Inflammatory macrophage treated with lipopolysaccharide for 4 hours (primary cell): ENCODE measurements at places on chromosomes 5 and 9.

- DNase-seq: no peak
Observed at GRCh38 chr5:119814655-119815054, 185.3 kb downstream of the FAM170A start.

- DNase-seq: peak; percentile 25
Observed at GRCh38 chr9:125707472-125707804, 430 bp upstream of the MAPKAP1 start.

DNA sequence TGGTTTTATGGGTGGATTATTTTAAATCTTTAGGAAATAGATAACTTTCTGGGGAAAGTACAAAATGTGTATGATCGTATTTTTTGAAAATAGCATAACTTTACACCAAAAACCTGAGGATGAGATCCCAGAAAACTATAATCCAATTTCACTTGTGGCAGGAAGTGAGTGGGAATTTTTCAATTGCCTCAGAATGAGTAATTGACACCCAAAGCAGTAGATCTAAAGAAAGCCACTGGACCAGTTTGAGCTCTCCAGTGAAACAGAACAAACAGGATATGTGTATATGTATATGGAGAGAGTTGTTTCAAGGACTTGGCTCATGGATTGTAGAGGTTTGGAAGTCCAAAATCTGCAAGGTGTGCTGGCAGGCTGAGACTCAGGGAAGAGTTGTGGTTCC, 109.2 kb upstream of the SHB start:
- peak; percentile 35 for DNase-seq

DNA sequence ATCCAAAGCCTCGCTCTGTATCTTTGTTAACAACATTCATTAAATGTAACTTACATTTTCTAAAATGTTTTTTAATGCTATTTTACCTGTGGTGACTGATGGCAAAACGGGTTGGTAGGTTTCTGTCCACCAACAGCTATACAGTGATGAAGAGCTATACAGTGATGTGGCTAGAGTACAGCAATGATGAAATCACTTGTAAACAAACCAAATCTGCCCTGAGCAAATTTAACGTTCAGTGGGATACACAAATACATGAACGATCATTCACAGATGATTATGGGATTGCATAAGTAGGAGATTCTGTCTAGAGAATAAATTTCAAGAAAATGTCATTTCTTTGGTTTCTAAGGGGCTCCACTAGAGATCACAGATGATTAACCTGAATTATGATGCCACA, 132.7 kb downstream of the MPDZ start:
- DNase-seq: no peak

- peak; percentile 73 for DNase-seq
Observed at GRCh38 chr9:38035873-38036272, 33.2 kb downstream of the SHB start.

GRCh38 chr5:36147681-36148080, 4.0 kb downstream of the LMBRD2 start:
- no peak for DNase-seq

GRCh38 chr9:93523518-93524144, 52.8 kb upstream of the PHF2 start:
- no peak for DNase-seq

DNA sequence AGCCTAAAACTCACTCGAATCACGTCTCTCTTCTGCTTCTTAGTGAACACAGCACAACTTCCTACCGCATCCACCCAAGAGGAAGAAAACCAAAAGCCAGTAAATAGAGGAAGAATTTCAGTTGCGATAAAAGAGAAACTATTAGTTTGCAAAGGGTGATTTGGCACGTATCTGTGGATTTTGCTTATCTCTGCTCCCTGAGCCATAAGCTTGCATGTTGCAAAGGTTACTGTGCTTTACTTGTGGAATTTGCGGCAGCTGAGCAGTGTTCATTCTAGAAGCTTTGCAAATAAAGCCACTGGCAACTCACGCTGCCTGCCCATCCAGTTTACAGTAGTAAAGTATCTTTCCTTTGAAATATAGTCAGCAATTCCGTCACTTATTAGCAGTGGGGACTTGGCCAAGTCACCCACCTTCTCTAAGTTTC, 149.0 kb upstream of the PCA3 start:
- peak; percentile 79 for DNase-seq

DNA sequence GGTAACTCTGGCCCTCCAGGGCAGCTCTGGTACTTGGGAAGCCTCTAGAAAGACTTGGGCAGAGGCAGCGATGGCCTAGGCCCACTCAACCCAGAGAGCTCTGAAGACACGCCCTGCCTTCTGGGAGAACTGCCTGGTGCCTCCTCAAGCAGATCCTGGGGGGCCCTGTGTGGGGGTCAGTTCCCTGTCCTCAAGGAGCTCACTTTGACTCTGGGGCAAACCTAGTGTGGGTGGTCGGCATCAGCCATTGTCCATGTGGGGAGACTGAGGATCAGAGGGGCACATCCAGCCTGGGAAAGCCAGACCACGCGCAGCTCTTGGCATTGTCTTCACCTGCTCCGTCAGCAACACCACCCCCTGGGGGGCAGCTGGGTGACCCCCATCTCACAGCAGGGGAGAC, 28.0 kb downstream of the ABO start:
- DNase-seq: no peak

- no peak for DNase-seq
Observed at GRCh38 chr9:104984948-104985347, 57.0 kb upstream of the ABCA1 start.

- DNase-seq: no peak
Observed at GRCh38 chr5:88785746-88786565, 97.0 kb downstream of the MEF2C start.

GRCh38 chr5:33300209-33300742, 140.5 kb upstream of the TARS1 start:
- DNase-seq: peak; percentile 73

DNA sequence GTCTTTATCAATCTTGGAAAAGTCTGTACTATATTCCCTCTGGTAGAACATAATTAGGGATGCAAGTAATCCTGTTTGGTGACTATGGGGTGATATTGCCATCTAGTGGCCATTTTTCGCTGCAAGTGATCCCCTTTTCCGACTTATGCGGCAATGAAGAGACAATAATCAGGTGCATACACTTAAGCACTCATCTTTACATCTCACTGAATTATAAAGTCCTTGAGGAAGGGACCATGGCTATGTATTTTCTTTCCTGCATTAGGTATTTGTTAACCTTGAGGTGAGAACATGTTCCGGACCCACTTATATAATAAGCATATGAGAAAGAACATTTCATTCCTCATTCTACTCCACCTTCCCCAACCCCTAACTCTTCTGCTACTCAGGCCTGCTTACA, 19.6 kb upstream of the LIX1 start:
- peak; percentile 59 for DNase-seq

DNA sequence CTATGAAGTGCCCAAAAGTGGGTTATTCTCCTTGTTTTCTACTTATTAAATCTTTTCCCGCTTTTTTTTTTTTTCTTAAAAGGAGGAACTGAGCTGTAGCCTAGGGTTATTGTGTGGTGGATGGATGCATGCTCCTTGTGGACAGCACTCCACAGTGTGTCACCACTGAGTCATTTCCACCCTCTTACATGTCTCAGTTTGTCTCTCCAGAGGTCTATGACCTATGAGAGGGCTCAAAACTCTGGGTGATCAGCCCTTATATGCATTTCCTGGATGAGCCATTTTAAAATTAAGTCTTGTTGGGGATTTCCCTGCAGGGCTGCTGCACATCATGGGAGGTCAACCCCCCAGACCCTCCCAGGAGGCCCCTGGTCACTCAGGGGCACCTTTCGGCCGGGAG, 102.2 kb upstream of the MOCS2 start:
- no peak for DNase-seq

- DNase-seq: no peak
Observed at GRCh38 chr9:109868722-109869121, 88.7 kb downstream of the PALM2AKAP2 start.

DNA sequence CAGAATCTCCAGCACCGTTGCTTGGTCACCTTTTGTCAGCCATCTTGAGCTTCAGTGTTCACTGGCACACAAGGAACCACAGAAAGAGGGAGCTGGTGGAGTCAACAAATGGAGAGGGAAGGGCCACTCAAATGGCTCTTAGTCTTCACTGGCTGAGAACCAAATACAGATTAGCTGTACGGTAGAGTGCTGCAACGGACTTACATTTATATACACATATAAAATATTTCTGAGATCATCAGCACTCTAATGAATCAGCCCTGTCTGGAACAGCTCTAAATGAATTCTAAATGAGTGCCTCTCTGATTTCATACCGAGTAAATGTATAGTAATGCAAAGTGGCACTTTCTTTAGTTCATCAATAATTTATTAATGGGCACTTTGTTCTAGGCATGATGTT, 24.8 kb downstream of the KCTD16 start:
- DNase-seq: no peak

DNA sequence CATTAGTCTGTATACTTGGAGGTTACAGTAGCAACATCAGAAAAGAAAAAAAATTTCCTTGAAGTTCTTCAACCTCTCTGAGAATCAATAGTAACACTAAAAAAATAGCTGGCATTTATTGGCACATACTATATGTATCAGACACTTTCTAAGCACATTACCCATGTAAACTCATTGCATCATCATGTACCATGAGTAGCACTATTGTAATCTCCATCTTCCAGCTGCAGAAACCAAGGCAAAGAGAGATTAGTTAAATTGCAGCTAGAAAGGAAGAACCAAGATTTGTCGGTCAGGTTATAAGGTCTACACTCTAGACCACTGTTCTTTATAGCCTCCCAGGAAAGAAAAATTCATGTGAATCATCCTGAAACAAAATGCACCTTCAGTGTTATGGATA, 31.4 kb upstream of the RAB3C start:
- no peak for DNase-seq

DNA sequence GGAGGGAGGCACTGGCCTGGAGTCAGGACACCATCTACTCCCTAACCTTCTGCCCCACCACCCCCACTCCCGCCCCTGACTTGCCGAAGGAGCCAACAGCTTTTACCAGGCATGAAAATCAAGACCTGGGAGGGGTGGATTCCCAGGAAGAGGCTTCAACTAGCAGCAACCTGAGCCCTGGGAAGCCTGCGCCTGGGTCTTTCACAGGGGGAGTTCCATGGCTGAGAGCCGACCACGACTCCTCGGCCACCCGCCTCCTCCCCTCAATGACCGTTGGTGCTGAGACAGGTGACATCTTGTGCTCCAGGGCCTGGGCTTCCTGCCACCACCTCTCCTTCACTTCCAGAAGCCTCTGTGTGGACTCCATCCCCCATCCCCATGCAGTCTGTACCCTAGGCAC, 37.1 kb downstream of the BARX1 start:
- DNase-seq: no peak

DNA sequence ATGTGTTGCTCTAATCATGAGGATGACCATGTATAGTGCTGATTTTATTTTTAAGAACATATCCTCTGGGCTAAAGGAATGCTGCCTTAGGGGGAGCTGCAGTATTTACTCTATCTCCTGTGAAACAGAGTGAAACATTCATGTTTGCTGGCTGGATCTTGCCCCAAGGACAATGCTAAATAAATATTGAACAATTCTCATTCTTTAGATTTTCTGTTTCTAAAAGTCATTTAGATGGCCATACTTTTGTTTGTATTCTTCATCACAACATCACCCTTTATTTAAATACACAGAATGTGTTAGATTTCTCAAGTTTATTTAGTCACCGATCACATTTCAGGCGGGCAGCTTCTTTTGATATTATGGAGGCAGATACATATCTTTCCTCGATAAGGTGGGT, 103.3 kb downstream of the ARHGEF28 start:
- no peak for DNase-seq

- DNase-seq: no peak
Observed at GRCh38 chr5:168364151-168364661, 72.8 kb downstream of the WWC1 start.

DNA sequence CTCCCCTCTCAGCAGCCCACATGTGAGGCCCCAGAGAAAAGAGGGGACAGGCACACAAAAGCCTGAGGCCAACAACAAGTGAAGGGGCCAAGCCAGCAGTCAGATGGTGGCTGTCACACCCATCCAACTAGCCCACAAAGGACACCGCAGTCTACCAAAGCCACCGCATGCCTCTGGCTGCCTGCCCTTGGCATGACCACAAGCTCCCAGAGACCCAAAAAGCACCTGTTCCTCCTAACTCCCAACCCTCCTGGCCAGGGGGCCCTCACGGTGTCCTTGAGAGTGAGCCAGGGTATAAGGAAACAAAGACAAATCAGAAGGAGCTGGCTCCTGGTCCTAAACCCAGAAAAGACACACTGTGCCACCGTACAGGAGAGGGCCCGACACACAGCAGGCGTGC, 77.8 kb upstream of the LRRTM2 start:
- no peak for DNase-seq

- no peak for DNase-seq
Observed at GRCh38 chr9:7165331-7165975, 407.7 kb downstream of the KDM4C start.

DNA sequence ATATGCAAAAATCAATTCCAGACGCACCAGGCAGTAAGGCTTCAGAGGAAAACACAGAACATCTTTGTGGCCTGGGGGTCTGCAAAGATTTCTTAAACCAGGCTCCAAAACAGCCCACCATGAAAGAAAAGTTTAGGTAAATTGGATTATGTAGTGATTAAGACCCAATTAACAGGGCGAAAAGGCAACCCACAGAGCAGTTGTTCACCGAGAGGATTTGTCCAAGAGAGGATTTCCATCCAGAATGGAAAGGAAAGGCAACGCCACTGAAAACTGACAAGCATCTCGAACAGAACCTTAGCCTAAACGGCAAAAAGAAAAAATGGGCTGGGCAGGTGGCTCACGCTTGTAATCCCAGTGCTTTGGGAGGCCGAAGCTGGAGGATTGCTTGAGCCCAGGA, 37.4 kb downstream of the GLT6D1 start:
- no peak for DNase-seq

GRCh38 chr5:109996246-109996645, 306.5 kb downstream of the MAN2A1 start:
- DNase-seq: no peak

GRCh38 chr5:180056153-180056552, 15.4 kb downstream of the RNF130 start:
- DNase-seq: no peak

DNA sequence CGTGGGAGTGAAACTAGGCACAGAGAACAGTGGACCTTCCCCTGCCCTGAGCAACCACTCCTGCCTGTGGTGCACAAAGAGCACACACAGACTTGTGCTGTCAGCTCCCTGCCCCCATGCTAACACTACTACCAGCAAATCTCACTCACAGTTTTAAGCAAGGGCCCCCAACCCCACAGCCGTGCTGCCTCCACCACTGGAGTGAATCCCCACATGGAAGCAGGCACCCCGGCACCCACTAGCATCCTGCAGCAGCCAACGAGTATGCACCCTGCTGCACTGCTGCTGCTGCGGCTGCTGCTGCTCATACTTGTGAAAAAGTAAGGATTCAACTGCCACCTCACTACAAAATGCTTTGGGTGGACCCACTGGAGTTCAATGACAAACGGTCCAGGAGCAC, 435.5 kb downstream of the SLCO4C1 start:
- DNase-seq: no peak
